ENCODE measurements at places on chromosomes 5 and 9. TPM values are rescaled to one million over a fixed set of nuclear protein-coding genes. Genes with fewer than 3 reads are reported as not detected.

Gene SHISAL2B
- not detected for total RNA-seq

Gene LOX
- 6.5 TPM for total RNA-seq

Gene CBY3
- not detected for total RNA-seq

Gene GNA14
- total RNA-seq = 1.8 TPM

Gene FBP1
- 1.6 TPM for total RNA-seq

Gene PTGES
- total RNA-seq = 0.30 TPM

Gene CENPK
- total RNA-seq = 0.32 TPM

Gene ADGRD2
- not detected for total RNA-seq

Gene HTR4
- total RNA-seq = 0.42 TPM

Gene GPR151
- total RNA-seq = not detected

GRCh38 chr5:79702606-79703380, 13.2 kb downstream of the CMYA5 start:
- H3K4me1 ChIP-seq = no peaks in the 10 kb centered on the region
- H3K27me3 ChIP-seq = no peaks in the 10 kb centered on the region
- no peak for DNase-seq
- H3K4me3 ChIP-seq = no peak overlapping the region

DNA sequence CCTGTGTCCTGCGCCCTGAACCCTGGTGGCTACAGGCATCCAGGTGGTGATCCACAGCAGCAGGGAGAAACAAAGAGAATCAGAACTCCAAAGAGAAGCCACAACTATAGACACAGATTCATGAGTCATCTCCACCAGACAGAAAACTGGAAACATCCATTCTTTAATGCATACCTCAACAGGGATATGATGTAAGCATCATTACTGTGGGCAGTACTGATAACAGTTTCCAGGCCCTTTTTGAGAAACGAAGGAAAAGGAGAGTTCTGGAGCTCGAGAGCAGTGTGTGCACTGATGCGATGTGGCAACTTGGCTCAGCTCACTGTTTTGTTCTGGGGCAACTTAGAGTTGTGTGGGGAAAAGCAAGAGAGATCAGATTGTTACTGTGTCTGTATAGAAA, 215.6 kb upstream of the ADAMTS16 start:
- H3K27ac ChIP-seq = no peak overlapping the region
- no peaks in the 10 kb centered on the region for H3K27me3 ChIP-seq
- H3K4me3 ChIP-seq = no peak overlapping the region
- no peaks in the 10 kb centered on the region for H3K4me1 ChIP-seq

DNA sequence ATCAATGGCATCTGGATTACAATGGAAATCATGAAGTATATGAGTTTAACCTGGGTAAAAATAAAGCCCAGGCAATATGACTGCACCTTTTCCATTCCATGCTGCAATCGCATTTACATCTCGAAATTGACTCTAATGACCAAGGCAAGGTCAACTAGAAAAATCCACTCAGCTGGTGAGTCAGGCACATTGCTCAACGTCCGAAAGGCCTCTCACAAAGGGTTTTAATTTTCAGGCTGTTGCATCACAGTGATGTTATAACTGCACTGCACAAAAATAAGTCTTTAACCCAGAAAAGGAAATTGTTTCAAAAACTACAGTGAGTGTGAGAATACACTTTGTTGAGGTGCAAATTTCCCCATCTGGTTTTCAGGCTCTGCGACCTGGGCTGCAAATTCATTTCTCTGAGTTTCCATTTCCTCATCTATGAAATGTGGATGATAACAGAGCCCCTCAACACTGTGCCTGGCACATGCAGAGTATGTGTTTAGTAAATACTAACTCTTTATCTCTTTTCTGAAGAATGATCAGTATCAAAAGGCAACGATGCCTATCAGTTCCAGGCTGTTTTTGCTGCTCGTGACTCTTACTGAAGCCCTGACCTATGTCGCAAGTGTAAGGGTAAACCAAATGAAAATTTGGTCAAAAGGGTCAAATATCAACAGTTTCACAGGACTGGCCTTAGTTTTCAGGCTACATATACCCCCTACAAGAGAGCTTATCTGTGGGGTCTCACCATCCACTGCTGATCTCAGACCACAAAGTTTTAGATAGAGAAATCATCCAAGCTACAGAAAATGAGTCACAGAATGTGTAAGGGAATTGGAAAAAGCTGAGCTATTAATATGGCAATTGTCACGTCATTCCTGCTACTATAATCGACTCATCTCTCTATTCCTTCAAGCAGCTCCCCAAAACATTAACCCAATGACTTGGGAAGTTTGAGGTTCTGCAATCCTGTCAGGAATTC, 4.1 kb downstream of the NFIL3 start:
- H3K4me1 ChIP-seq = peaks cover 72% of the 10 kb centered on the region
- H3K36me3 ChIP-seq = no peaks in the 10 kb centered on the region
- no peak for DNase-seq

DNA sequence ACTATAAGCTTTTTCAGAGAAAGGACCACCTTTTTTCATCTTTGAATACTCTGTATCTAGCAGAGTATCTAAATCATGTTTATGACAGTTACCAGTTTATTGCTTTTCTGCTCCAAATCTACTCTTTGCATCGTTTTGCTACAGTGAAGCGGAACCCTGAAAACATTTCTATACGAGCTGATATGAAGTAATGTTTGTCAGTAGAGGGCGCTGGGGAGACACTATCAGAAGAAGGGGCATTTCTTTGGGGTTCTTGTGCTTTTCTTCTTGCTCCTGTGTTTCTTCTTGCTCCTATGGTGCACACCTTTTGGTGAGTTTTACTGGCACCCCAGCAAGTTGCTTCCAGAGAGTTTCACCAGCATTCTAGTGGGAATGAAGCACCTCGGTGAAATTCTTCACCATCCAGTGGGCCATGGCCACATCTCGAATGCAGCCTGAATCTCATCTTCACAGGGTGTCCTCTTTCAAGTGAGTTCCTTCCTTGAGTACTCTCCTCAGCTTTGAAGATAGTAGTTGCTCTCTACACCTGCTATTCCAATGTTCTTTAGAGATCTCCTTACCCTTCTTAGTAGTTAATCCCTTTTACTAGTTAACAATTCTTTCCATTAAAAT, 98.4 kb downstream of the FGF1 start:
- H3K4me1 ChIP-seq = no peaks in the 10 kb centered on the region
- H3K27ac ChIP-seq = no peak overlapping the region
- no peaks in the 10 kb centered on the region for H3K27me3 ChIP-seq
- DNase-seq = no peak
- H3K36me3 ChIP-seq = no peaks in the 10 kb centered on the region
- no peak overlapping the region for H3K4me3 ChIP-seq

DNA sequence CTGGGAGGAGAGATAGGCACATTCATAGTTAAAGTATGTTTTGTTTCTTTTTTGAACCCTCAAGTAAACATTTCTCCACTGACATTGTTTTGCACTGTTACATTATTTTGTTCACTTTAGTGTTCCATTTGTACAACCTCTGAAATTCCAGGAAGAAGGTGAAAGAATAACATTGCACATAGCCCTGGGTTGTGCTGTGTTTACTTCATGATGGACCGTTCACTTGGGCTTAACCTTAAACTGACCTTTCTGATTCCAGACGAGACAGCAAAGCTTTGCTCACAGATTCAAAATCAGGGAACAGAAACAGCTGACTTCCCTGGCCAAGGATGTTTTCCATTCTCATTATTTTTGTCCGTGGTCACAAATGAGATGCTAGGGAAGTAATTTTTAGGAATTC, 42.8 kb upstream of the GDNF start:
- no peaks in the 10 kb centered on the region for H3K4me1 ChIP-seq
- H3K27me3 ChIP-seq = no peaks in the 10 kb centered on the region
- H3K27ac ChIP-seq = no peak overlapping the region
- no peak overlapping the region for H3K4me3 ChIP-seq
- DNase-seq = no peak
- no peaks in the 10 kb centered on the region for H3K36me3 ChIP-seq

DNA sequence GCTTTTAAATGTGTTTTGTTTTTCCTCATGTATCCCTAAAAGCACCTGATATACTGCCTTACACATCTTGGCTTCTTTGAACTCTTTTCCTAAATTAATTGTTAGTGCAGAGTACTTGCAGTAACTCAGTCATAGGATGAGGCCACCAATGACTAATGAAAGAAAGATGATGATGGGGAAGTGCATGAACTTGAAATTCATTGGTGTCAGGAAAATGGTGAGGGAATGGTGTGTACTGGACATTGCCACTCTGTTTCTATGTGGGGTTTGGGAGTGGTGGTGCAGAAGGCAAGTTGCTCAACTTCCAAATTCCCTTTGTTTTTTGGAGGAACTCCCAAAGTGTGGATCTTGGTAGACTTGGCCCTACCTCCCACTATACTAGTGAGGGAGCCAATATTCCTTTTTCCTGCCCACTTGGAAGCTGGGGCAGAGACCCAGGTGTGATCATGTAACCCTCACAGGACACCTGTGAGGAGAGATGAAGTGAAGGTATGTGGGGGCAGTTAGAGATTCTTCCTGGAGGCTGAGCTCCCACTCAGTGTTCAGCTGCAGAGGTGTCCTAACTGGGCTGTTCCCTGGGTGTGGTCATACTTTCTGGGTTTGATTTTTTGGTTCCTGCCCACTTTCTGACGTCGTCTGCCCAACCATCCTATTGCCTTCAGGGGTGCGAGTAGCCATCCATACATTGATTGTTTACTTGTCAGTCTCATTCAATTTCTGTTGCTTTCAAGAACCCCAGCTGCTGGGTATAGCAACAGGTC, 298.5 kb downstream of the MAST4 start:
- H3K4me3 ChIP-seq = no peak overlapping the region
- H3K27ac ChIP-seq = no peak overlapping the region
- no peaks in the 10 kb centered on the region for H3K27me3 ChIP-seq
- H3K36me3 ChIP-seq = no peaks in the 10 kb centered on the region

DNA sequence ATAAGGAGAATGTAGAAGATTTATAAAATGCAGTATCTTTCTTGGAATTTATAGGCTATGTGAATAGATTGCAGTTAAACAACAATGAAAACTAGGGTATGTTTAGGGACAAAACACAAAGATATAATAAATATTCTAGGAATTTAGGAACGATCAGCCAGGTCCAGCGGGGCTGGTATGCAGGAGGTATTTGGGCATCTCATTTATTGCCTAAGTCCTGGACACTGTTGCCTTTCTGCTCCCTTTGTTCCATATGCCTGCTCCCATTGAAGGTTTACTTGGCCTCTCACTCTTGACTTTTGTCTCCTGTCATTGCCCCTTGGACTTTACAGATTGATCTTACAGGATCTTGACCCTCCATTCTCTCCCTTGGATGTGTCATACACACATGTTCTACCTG, 55.9 kb downstream of the SNX24 start:
- no peaks in the 10 kb centered on the region for H3K4me1 ChIP-seq
- no peak overlapping the region for H3K4me3 ChIP-seq
- no peak for DNase-seq
- H3K27ac ChIP-seq = no peak overlapping the region
- no peaks in the 10 kb centered on the region for H3K36me3 ChIP-seq

- peaks cover 3% of the 10 kb centered on the region for H3K36me3 ChIP-seq
- H3K27ac ChIP-seq = no peak overlapping the region
- H3K4me3 ChIP-seq = no peak overlapping the region
- H3K4me1 ChIP-seq = peaks cover 7% of the 10 kb centered on the region
These were observed 27.0 kb downstream of the CNOT8 start for GRCh38 chr5:154885439-154885838.

- peaks cover 42% of the 10 kb centered on the region for H3K4me1 ChIP-seq
- DNase-seq = no peak
- H3K27me3 ChIP-seq = no peaks in the 10 kb centered on the region
- no peak overlapping the region for H3K27ac ChIP-seq
These were observed 9.2 kb downstream of the ENC1 start for GRCh38 chr5:74631081-74631953.

DNA sequence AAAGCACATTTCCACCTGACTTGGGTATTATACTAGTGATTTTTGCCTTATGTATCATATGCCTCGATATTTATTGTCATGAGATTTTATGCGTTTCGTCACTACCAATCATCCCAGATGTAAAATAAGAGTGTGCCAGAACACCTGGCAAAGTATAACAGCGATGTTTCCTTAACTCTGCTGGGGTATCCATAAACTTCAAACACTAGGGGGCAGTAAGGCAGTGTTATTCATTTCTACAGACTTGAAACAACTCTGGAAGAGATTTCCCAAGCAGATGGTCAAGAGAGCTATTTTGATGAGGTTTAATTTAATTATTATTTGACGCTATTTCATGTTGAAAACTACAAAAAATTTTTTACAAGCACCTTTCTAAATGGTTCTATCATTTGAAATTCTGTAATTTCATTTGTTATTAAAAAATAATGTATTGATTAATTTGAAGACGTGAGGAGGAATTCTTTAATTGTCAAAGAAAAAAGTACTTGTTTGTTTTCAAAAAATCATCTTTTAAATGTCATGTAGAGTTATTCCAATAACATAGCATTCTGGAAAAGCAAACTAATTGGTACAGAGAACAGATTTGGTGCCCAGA, 388.5 kb upstream of the CTNND2 start:
- no peaks in the 10 kb centered on the region for H3K27me3 ChIP-seq
- no peak for DNase-seq
- H3K4me1 ChIP-seq = no peaks in the 10 kb centered on the region

GRCh38 chr5:41637869-41638268, 127.5 kb upstream of the PLCXD3 start:
- no peak for DNase-seq
- H3K4me3 ChIP-seq = no peak overlapping the region
- no peaks in the 10 kb centered on the region for H3K27me3 ChIP-seq
- H3K4me1 ChIP-seq = no peaks in the 10 kb centered on the region
- H3K27ac ChIP-seq = no peak overlapping the region

DNA sequence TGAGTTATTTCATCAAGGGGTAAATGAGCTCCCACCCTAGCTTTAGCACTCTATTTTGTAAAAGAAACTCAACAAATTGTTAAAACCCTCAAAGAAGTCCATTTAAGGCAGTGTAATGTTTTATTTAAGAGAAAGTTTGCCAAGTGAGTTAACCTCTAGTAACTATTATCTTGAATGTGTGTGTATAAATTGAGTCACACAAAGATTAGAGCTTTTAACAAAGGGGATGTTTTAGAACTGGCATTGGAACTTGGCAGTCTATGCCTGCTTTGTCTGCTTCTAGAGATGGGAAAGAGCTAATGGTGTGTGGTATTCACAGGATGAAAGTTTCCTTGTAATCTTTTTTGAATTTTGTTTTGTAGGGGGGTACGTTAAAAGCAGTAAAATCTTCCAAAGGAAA, 33.2 kb downstream of the KDM3B start:
- H3K36me3 ChIP-seq = peaks cover 95% of the 10 kb centered on the region
- no peak overlapping the region for H3K4me3 ChIP-seq
- H3K27ac ChIP-seq = no peak overlapping the region
- DNase-seq = no peak

- H3K4me1 ChIP-seq = peaks cover 3% of the 10 kb centered on the region
- no peak overlapping the region for H3K4me3 ChIP-seq
- peaks cover 6% of the 10 kb centered on the region for H3K36me3 ChIP-seq
These were observed 3.9 kb downstream of the EXOC3 start for GRCh38 chr5:446883-447263.

DNA sequence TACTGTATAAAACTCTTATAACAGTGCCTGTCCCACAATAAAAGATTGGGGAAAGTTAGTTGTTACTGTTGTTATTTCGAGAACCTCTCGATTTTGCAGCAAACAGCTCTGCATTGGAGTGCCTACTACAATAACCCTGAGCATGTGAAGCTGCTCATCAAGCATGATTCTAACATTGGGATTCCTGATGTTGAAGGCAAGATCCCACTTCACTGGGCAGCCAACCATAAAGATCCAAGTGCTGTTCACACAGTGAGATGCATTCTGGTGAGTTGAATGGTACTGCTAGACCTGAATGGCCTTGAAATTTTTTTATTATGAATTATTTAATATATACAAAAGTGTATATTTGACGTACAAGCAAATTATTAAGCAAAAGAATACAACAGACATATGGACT, 123.2 kb downstream of the TEX10 start:
- no peak overlapping the region for H3K27ac ChIP-seq
- H3K4me1 ChIP-seq = no peaks in the 10 kb centered on the region
- no peak overlapping the region for H3K4me3 ChIP-seq
- no peak for DNase-seq
- H3K36me3 ChIP-seq = peaks cover 73% of the 10 kb centered on the region

GRCh38 chr5:122190156-122190555, 60.8 kb downstream of the ZNF474 start:
- DNase-seq = no peak
- no peaks in the 10 kb centered on the region for H3K27me3 ChIP-seq
- no peaks in the 10 kb centered on the region for H3K4me1 ChIP-seq
